ENCODE measurements at places on chromosomes 1 and 21.

DNA sequence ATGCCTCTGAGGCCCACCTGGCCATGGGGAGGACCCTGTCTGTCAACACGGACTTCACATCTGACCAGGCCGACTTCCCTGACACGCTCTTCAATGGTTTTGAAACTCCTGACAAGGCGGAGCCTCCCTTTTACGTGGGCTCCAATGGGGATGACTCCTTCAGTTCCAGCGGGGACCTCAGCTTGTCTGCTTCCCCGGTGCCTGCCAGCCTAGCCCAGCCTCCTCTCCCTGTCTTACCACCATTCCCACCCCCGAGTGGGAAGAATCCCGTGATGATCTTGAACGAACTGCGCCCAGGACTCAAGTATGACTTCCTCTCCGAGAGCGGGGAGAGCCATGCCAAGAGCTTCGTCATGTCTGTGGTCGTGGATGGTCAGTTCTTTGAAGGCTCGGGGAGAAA, 101.8 kb downstream of the ADARB1 start:
- DNase-seq, result no peak

DNA sequence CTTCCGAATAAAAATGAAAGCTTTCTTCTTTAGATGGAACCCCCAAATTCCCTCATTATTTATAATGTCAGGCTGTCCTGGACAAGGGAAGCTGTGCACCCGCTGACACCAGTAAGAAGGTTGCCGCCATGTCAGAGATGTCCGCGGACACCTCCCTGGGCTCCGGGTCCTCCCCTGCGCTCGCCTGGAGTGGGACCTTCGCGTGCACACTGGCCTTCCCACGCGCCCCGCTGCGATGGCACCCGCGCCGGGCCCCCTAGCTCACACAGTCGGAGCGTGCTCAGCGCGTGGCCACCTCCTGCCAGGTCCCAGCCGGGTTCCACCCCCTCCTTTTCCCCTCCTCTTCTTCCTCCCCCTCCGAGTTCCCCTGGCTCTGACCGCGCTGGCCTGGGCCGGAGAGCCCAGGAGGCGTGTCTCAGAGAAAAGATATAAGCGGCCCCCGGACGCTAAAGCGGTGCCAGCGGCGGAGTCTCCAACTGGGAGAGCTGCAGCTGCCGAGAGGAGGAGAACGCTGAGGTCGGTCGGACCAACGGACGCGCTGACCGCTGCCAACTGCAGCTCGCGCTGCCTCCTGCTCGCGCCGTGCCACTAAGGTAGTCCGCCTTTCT, at the start of gene G0S2:
G0S2 (plus strand) TSS at position 456 of the 608 bp plus-strand sequence. CDS start 273 bp downstream, outside the sequence.
- no peak for DNase-seq

GRCh38 chr1:41775956-41776585, 142.7 kb downstream of the HIVEP3 start:
- no peak for DNase-seq

DNA sequence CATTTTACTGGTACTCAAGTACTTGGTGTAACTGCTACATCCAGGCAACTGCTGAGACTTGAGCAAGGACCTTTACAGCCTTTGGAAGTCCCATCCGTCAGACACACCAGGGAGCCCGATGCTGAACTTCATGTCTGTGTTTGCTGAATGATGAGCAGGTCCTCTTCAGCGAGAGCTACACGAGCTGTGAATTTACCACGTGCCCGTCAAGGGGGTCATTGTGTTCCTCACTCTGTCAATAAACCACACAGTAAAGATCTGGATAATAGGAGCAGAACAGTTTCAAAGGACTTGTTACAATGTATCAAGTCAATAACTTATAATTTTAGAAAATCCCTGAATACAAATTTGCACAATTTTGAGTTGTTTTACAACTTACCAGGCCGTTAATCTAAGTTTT, 427.2 kb downstream of the KIF26B start:
- no peak for DNase-seq

DNA sequence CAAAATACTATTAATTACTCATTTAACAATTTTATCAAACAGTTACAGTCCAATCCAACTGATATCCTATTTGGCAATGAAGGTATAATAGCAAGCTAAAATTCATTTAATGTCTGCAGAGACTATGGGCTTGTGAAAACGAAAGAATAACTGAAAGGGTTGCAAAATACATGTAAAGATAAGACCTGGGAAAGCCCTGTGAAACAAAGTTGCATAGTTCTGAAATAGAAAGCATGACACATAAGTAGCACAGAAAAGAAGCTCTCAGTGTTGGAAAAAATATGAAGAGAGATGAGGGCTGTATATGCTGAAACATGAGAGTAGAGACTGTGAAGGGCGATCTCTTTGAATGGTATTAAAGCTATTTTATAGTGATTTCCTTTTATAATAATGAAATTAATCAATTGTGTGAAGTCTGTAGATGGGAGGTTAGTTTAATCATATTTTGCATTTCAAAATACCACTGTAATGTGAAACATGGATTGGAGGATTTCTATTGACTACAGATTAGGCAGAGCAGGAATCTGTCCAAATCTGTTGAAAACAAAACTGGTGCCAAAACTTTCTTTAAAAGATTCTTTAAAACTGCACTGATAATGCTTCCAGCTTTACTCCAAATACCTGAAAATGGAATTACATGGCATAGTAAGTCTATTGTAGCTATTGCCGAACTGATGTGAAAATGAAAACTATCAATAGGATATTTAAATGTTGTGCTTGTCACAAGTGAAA, 1518.9 kb upstream of the B3GALT2 start:
- no peak for DNase-seq

DNA sequence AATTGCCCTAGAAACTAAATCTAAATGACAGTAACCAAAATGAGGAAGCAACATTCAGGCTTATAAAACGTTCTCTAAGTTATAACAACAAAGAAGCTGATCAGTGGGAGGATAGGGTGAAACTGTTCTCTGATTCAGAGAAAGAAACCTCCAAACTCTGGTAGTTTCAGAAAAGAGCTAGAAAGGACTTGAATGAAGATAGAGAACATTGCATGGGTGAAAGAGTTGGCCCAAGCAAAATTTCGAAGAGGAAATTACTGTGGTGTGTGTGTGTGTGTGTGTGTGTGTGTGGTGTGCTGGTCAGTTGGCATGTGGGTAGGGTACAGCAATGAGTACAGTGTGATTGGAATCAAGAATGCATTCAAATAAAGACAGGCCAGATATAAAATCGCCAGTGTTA, 16.5 kb upstream of the SPAG17 start:
- DNase-seq, result no peak

GRCh38 chr21:33931799-33932390, 16.3 kb upstream of the ATP5PO start:
- no peak for DNase-seq

DNA sequence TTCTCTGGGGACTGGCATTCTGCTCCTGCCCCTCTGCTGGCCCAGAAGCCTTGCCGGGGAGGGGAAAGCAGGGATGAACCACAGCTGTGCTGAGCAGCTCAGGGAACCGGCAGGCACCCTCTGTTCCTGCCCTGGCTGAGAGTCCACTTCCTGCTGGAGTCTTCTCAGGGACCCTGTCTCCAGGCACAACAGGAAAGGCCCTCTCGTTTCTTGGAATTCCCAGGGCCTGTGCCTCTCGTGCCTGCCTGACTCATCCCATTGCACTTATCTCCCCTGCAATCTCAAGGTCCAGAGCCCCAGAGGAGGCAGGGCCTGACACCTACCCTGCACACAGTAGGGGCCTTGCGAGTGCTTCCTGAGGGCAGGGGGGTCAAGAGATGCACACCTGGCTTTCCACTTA, 1.1 kb upstream of the EDN2 start:
- no peak for DNase-seq
